Activated CD4-positive, alpha-beta T cell treated with anti-CD3 and anti-CD28 coated beads, Interleukin-2, amount 50 U/mL, for 4 hours (primary cell): ENCODE measurements at places on chromosomes 12 and 14.

DNA sequence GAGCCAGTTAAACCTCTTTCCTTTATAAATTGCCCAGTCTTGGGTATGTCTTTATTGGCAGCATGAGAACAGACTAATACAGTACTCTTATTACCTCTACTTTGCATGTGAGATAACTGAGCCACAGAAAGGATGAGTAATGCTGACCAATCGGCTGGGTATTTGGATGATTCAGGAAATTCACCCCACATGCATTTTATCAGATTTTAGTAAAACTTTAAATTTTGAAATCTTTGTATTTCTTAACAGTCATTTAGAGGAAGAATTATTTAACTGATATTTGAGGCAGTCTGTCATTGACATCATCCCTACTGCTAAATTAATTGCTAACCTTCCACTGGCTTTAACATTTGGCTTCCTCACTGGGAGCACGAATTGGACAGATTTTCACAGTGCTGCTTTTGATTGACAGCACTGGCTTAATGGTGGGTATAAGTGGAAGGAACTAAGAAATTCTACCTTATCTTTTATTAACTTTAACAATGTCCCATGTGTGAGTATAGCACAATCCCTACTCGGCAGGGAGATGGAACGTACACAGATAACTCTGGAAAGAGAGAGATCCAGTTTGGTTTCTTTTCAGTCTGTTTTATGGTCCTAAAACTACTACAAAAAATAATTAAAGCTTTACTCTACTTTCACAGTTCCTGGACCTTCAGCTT is 261.0 kb downstream of the DACT1 start:
- no peak for DNase-seq

- no peak for DNase-seq
Measured at GRCh38 chr12:78388461-78388860, 476.1 kb upstream of the SYT1 start.

DNA sequence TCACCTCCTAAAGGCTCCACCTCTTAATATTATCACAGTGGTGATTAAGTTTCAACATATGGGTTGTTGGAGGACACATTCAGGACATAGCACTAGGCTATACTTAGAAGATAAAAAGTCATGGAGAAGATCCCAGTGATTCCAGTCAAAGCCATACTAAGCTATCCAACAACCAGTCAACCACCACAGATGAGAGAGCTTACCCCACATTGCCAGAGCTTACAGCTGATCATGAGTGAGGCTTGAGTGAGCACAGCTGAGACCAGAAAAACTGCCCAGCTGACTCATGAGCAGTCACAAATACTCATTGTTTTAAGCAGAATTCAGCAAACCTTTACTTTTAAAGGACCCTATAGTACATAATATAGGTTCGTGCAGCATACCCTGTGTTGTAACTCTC is 85.1 kb downstream of the DRAM1 start:
- no peak for DNase-seq

- DNase-seq: no peak
Measured at GRCh38 chr14:105252552-105253328, 4.4 kb downstream of the BTBD6 start.

DNA sequence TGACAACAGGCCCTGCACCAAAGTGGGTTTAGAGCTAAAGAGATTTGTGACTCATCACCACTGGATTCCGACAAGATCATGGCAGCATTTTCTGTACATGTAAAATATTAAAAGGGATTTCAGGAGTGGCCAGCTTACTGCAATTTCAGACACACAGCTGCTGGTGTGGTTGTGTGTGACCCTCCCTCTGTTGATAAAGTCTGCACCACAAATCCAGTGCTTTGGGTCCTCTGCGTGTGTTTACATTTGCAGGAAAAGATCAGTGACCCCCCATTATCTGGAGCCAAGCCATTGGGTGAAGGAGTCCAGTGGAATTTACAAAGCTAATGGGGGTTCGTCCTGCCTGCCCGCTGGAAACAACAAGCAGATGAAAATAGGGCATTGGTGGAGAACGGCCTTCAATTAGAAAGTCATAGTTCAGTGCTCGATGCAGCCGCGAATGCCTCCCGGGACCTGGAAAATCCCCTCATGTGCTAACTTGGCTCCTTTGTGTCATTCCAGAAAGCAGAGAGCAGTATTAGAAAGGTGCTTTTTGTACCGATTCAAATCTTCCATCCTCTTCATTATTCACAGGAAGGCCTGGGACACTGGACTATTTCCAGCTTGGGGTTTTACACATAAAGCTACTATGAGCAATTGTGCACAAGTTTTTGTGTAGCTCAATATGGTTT is 188.5 kb upstream of the TMEM132C start:
- DNase-seq: no peak

DNA sequence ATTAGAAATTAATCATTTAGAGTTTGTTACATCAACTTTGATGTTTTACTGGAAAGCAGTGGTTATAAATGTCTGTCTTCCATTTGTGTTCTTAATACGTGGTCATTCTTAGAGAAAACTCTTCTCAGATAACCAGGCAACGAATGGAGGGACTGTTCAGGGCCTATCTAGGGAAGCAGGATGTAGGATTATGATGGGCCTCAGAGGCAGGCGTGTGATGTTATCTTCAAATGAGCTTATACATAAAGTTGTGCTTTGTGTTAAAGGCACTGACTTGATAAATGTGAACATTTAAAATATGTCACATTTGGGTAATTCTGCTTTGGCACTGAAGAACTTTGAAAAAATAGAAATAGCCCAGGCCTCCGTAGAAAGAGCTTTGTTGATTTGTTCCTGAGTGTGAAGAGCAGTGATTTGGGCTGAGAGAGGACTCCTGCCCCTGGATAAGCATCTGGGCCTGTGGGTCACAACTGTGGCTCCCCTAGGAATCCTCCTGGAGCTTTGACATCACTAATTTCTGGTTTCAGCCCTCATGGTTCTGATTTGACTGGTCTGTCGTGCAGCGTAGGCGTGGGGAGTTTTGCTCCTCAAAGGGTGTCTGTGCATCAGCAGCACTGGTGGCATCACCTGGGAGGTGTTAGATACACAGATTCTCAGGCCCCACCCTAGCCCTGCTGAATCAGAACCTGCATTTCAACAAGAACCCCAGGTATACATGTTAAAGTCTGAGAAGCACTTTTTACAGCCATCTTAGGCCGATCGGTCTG is 55.4 kb downstream of the SAMD4A start:
- DNase-seq: peak; percentile 30

DNA sequence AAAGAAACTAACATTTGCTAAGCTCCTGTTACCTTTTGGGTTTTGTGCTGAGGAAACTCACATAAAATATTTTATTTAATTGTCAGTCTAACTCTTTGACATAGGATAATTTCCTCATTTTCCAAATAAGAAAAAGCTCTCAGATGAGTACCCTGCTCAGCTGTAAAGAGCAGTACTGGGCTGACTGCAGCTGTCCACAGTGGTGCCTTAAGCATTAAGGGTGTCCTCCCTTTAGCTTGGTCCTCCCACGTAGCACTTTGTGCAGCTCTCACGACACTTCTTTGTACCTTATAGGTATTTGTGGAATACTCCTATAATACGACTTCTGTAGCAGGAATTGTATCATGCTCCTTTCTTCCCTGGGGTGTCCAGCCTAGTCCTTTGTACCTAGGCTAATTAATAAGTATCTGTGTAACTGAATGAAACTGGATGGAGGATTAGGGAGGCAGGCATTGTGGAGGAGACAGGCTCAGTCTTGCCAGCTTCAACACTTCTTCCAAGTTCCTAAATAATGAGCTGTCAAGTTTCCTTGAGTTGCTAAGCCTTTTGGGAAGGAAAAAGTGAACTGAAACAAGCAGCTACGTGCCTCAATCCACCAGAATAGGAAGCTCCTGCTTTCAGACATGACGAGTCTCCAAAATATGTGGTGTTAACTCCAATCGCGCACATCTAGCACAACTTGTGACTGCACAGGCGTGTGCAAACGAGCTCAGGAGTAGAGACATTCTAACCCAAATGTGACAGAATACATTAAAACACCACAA is 123.0 kb downstream of the SLC38A4 start:
- no peak for DNase-seq

DNA sequence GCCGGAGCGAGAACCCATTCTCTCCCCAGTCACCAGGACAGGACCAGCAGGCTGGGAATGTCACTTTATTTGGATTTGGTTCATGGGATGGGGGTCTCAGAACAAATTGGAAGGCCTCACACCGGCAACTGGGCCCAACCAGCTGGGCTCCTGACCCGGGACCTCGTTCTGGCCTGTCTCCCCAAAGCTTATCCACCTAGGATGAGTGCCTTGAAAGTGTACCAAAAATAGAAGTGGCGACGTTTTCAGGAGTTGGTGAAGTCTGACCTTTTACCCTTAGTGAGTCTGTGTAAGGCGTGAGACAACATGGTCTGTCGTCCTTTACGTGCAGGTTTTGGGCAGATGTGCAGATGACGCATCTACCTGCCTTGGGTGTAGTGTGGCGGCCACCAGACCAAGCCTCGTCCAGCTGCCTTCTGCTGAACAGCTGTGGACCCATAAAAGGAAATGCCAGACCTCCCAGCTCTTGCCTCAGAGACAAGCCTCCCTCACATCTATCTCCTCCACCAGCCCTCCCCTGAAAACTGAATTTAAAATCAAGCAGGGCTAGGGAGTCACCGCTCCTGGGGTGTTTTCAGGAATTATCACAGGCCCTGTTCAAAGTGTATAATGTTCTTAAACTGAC is 36.6 kb upstream of the CLMN start:
- no peak for DNase-seq

DNA sequence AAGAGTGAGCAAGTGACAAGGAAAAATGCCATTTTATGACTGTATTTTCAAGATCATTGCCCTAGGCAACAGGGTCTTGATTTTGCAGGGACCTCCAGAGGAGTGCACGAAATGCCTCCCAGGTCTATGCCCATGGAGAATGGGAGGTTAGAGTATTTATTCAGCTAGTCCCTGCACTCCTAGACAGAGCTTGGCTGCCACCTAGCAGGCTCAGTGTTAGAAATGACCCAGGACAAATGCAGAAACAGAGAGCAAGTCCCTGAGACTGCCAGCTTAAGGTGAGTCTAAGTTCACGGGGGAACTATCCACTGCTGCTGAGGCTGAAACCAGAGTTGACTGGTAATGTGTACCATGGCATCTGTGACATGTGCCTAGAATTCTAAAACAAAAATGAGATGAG is 506.4 kb downstream of the MED13L start:
- no peak for DNase-seq

GRCh38 chr14:50008562-50008961 is 107.8 kb downstream of the VCPKMT start:
- no peak for DNase-seq

GRCh38 chr14:101116065-101116464 is 212.5 kb upstream of the RTL1 start:
- DNase-seq: no peak

DNA sequence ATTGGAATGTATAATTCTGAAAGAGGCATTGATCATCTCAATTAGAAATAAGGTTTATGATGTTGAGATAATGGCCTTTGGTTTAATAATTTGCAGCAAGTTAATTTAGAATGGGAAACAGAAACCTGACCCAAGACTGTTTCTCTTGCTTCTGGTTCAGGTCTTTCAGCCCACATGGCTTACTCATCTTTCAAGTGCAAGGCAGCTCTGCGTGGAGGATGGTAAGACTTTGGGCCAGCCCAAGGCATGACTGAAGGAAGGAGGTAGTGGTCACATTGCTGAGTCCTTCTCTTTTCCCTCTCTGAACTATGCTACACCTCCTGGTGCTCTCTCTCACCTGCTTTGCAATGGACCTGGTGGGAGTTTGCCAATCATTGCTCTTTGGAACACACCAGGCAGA is 98.7 kb downstream of the CAND1 start:
- DNase-seq: no peak

DNA sequence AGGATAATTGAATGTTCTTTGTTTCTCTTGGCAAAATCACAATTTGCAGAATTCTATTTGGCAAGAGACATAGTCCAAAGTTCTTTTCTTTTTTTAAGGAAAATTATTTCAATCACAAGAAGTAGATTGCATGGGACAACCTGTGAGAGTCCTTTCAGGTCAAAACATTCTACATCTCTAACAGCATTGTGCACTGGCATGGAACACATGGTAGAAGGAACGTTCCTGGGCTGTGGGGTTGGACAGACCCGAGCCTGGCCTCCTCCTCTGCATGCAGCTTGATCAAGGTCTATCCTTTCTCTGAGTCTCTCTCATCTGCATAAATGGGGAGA is 88.6 kb upstream of the CPSF6 start:
- no peak for DNase-seq

DNA sequence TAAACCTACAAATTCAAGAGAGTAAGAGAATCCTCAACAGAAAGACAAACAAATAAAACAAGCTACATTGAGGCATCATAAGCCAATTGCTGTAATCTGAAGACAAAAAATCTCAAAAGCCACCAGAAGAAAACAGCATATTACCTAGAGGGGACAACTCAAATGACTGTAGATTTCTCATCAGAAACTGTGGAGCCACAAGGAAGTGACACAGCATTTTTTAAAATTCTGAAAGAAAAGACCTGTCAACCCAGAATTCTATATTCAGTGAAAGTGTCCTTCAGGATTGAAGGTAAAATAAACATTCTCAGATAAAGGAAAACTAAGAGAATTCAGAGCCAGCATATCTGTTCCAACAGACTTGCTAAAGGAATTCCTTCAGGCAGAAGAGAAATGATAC is 147.8 kb upstream of the DHRS4 start:
- no peak for DNase-seq

GRCh38 chr14:90447720-90448497 is 51.1 kb downstream of the CALM1 start:
- DNase-seq: no peak
